Immature natural killer cell (primary cell): ENCODE measurements at places on chromosomes 12 and 14. TPM values are rescaled to one million over a fixed set of nuclear protein-coding genes. Genes with fewer than 3 reads are reported as not detected.

DNA sequence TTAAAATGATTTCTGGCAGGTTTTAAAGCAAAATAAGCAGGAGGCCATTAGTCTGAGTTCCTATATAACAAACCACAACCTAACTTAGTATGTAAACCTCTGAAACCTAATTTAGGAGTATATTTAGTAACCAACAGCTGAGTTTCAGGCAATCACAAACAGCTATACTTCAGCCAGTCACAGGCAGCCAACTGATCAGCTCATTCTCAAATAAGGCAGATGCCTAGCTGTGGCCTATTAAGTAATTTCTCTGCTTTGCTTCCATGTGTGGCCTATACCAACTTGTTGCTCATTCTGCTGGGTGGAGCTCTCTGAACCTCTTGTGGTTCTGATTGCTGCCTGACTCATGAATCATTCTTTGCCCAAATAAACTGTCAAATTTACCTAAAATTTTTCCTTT lies 408.9 kb upstream of the FBXO33 start:
- H3K4me1 ChIP-seq, result no peaks in the 10 kb centered on the region
- H3K4me3 ChIP-seq, result no peak overlapping the region
- H3K27ac ChIP-seq, result no peak overlapping the region
- no peaks in the 10 kb centered on the region for H3K27me3 ChIP-seq
- no peaks in the 10 kb centered on the region for H3K36me3 ChIP-seq

- H3K27ac ChIP-seq, result no peak overlapping the region
- H3K4me3 ChIP-seq, result no peak overlapping the region
- no peak for DNase-seq
- H3K27me3 ChIP-seq, result peaks cover 19% of the 10 kb centered on the region
- H3K4me1 ChIP-seq, result peaks cover 14% of the 10 kb centered on the region
Observed at GRCh38 chr12:45994736-45995135, 4.4 kb upstream of the SCAF11 start.

GRCh38 chr14:76923431-76924370 lies 97.5 kb downstream of the LRRC74A start:
- peaks cover 56% of the 10 kb centered on the region for H3K4me1 ChIP-seq
- no peak overlapping the region for H3K4me3 ChIP-seq
- H3K27me3 ChIP-seq, result no peaks in the 10 kb centered on the region
- no peak overlapping the region for H3K27ac ChIP-seq

GRCh38 chr12:4432878-4433744 lies 12.5 kb downstream of the FGF6 start:
- no peaks in the 10 kb centered on the region for H3K36me3 ChIP-seq
- no peak overlapping the region for H3K27ac ChIP-seq

DNA sequence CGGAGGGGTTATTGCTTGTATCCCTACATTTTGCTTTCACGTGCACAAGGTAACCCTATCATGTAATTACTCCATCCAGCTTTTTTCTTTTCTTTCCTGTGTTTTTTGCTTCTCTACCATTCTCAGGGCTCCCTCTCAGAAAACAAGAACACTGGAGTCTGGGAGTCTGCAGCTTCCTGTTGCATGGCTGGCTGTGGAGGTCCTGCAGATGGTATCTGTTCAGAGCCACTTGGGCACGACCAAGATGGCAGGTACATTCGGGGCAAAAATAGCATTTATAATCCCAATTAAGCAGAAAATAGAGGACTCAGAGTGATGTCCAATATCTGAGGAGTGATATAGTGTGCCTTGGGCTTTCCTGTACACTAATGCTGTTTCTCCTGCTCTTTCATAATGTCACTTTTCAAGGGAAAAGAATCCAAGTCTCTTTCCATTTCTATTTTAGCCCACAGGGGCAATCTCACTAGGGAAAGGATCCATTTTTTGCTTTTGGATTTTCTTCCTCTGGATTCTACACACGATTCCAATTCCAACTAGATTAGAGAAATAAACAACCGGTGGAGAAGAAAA lies 3.2 kb upstream of the NUMB start:
- no peak for DNase-seq
- peaks cover 24% of the 10 kb centered on the region for H3K4me1 ChIP-seq
- H3K27me3 ChIP-seq, result peaks cover 2% of the 10 kb centered on the region
- no peaks in the 10 kb centered on the region for H3K36me3 ChIP-seq
- H3K27ac ChIP-seq, result no peak overlapping the region

GRCh38 chr14:54481695-54482094 lies 7.1 kb downstream of the GMFB start:
- peaks cover 16% of the 10 kb centered on the region for H3K36me3 ChIP-seq
- no peak overlapping the region for H3K4me3 ChIP-seq
- H3K4me1 ChIP-seq, result peaks cover 36% of the 10 kb centered on the region
- DNase-seq, result no peak

GRCh38 chr12:45655186-45655585 lies 74.3 kb upstream of the ARID2 start:
- peaks cover 5% of the 10 kb centered on the region for H3K36me3 ChIP-seq
- DNase-seq, result peak; percentile 63
- H3K4me1 ChIP-seq, result peaks cover 5% of the 10 kb centered on the region
- no peak overlapping the region for H3K27ac ChIP-seq

DNA sequence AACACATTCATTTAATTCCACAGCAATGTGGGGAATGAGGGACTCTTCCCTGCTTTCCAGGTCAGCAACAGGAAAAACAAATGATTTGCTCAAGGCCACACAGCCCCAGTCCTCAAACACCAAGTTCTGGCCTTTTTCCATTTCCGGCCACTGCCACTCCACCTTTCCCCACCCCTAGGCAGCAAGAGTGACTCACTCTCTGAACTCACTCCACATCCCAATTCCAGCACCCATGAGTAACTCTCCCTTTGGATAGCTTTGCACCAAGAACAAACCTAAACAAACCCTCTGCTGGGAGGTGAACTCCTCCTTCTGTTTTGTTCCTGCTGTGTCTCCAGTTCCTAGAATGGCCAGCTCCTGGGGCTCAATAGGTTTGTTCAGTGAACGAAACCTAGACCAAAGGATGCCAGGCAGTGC lies 30.4 kb upstream of the PLEKHG6 start:
- DNase-seq, result no peak
- peaks cover 5% of the 10 kb centered on the region for H3K4me1 ChIP-seq
- H3K27me3 ChIP-seq, result peaks cover 26% of the 10 kb centered on the region
- H3K27ac ChIP-seq, result no peak overlapping the region
- H3K36me3 ChIP-seq, result no peaks in the 10 kb centered on the region

DNA sequence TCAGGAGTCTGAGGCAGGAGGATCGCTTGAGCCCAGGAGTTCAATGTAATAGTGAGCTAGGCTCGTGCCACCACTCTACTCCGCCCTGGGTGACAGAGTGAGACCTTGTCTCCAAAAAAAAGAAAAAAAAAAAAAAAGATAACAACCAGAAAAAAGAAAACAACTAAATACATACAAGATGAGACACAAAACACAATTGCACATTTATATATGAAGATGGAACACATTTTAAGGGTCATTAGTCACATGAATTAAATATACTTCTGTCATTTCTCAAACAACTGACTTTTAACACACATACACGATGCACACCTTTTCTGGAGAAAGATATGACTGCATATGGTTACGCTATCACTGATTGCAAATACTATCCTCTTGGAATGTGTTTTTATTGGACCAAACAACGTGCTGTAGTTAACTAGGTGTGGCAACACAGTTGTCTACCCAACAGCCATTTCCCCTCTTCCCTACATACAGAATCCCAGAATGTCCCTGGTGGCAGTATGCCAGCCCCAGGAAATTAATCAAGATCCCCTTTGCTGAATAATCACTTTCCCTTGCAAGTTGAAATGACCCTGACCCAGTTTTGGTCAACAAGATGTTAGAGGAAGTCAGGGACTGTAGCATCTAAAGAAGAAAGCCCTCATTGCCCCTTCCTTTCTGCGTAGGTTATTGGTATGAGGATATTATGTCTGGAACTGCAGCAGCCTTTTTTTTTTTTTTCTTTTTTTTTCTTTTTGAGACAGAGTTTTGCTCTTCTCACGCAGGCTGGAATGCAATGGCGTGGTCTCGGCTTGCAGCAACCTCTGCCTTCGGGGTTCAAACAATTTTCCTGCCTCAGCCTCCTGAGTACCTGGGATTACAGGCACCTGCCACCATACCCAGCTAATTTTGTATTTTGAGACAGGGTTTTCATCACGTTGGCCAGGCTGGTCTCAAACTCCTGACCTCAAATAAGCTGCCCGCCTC lies 5.6 kb upstream of the MYL6B start:
- H3K27ac ChIP-seq, result peak overlapping the region; percentile 59
- DNase-seq, result no peak
- H3K36me3 ChIP-seq, result peaks cover 11% of the 10 kb centered on the region
- no peak overlapping the region for H3K4me3 ChIP-seq

GRCh38 chr14:101601606-101602465 lies 40.5 kb downstream of the DIO3 start:
- no peak for DNase-seq
- H3K4me3 ChIP-seq, result no peak overlapping the region
- H3K27ac ChIP-seq, result no peak overlapping the region

- H3K27me3 ChIP-seq, result peaks cover 10% of the 10 kb centered on the region
- H3K4me1 ChIP-seq, result peaks cover 35% of the 10 kb centered on the region
- DNase-seq, result no peak
- H3K4me3 ChIP-seq, result peak overlapping the region; percentile 90
Observed at GRCh38 chr14:23070262-23071129, 13.2 kb upstream of the CDH24 start.

DNA sequence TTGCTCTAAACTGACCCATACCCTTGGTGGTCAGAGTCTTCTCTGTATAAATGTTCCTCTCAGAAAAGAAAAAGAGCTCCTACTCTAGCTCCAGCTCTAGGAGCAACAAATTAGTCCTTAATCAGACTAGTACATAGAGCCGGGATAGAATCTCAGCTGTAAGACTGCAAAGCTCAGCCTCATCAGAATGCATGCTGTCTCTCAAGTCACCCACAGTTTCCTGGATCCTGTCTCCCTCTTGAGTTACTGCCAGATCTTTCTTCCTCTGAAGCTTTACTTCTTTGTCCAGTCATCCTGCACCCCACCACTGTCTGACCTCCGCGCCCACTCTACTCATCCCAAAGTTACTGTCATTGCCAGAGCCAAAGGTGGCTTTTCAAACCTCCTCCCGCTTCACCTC lies 139.3 kb upstream of the PRMT8 start:
- H3K4me1 ChIP-seq, result no peaks in the 10 kb centered on the region
- DNase-seq, result no peak
- H3K27ac ChIP-seq, result no peak overlapping the region
- no peaks in the 10 kb centered on the region for H3K36me3 ChIP-seq
- H3K4me3 ChIP-seq, result no peak overlapping the region
- peaks cover 11% of the 10 kb centered on the region for H3K27me3 ChIP-seq

DNA sequence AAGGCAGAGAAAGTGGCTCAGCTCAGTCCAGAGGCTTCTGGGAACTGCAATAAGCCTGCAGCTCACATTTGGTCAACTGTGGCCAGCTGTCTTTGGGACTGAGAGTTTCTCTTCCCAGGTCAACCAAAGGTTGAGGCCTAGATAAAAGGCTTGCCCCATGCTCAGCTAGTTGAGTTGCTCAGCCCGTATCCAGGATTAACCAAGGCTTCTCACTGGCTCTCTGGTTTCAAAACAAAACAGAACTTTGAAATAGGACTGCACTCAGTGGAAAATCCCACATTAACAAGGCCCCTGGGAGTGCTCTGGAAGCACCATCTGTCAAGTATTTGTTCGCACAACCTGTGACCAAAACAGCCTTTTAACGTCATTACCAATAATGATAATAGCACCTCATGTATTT lies 40.3 kb upstream of the NUAK1 start:
- no peak overlapping the region for H3K4me3 ChIP-seq
- peaks cover 2% of the 10 kb centered on the region for H3K27me3 ChIP-seq
- no peaks in the 10 kb centered on the region for H3K4me1 ChIP-seq
- H3K27ac ChIP-seq, result no peak overlapping the region
- no peaks in the 10 kb centered on the region for H3K36me3 ChIP-seq
- no peak for DNase-seq

DNA sequence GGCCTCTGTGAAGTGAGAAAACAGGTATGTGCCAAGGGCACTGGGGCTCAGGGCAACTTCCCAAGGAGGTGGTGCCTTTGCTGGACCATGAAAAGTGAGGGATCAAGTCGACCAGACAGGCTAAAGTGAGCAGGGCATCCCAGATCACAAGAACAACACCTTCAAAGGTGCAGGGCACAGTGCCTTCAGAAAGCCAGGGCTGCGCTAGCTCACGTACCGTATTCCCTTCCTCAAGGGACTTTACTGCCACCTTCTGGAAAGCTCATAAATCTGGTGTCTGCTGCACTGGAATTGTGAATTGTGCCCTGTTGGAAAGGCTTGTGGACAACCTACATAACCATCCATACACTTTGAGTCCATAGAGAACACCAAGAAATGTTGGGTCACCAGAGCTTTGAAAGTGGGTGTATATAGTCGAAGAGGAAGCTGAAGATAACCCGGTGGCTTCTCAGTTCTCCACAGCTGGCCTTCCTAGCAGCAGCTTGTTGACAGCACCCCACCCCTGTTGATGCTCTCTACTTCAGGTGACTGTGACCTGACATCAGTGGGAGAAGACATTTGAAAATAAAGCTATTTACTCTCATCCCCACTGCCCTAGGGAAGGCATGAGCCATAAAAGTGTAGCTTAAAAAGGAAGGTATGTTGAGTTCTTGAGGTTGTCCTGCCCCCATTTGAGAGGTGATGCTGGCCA lies 24.5 kb downstream of the FIGNL2 start:
- no peak overlapping the region for H3K4me3 ChIP-seq
- DNase-seq, result no peak
- peak overlapping the region; percentile 49 for H3K27ac ChIP-seq

DNA sequence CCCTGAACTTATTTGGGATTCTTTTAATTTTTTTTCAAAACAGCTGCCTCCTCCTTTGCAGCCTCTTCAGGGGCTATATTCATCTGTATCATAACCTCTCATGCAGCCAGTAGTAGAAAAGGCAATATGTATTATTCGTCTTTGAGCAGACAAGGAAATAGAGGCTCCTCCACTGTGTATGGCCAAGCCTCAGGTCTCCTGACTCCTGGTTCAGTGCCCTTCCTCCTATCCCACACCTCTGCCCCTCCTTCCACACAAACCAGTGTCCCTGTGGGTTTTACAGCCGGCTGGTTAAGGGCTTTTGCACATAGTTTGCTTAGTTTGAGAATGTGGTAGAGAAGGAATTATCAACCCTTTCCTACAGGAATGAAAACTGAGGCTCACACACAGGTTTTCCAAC lies 8.8 kb upstream of the ACVRL1 start:
- no peak overlapping the region for H3K27ac ChIP-seq
- no peaks in the 10 kb centered on the region for H3K27me3 ChIP-seq
- H3K4me1 ChIP-seq, result no peaks in the 10 kb centered on the region
- DNase-seq, result no peak
- no peaks in the 10 kb centered on the region for H3K36me3 ChIP-seq
- no peak overlapping the region for H3K4me3 ChIP-seq

Gene MGAT4C
- polyA plus RNA-seq, result not detected

Gene STXBP6
- not detected for polyA plus RNA-seq

Gene ANG
- polyA plus RNA-seq, result 0.94 TPM

Gene PDZRN4
- not detected for polyA plus RNA-seq

Gene CCDC196
- polyA plus RNA-seq, result not detected

Gene DNAJC22
- polyA plus RNA-seq, result not detected

Gene PLXNC1
- polyA plus RNA-seq, result 2.3 TPM

Gene RASAL1
- polyA plus RNA-seq, result not detected
